ENCODE measurements at places on chromosomes 3 and 15.

DNA sequence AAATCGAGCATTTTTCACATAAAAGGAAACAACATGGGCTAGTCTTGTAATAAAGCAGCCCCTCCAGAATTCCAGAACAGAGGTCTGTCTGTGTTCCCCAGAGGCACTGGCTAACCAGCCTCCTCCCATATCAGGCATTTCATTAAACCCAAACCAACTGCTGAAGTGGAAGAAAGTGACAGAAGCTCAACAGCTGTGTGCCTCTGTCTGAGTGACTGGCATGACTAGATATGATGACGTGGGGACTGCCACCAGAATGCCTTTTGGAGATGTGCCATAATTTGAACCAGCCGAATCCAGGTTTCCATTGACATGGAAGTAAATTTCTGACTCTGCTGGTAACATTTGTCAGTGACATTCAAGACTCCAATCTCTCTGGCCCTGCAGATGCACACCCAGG is 8.7 kb downstream of the LIMD1 start:
- DNase-seq = no peak
- no peak overlapping the region for H3K27ac ChIP-seq
- peaks cover 12% of the 10 kb centered on the region for H3K4me1 ChIP-seq
- H3K36me3 ChIP-seq = no peaks in the 10 kb centered on the region
- H3K27me3 ChIP-seq = no peaks in the 10 kb centered on the region

- no peak overlapping the region for H3K27ac ChIP-seq
- no peaks in the 10 kb centered on the region for H3K36me3 ChIP-seq
- no peaks in the 10 kb centered on the region for H3K4me1 ChIP-seq
Observed at GRCh38 chr15:36506733-36507356, 72.6 kb upstream of the CDIN1 start.

DNA sequence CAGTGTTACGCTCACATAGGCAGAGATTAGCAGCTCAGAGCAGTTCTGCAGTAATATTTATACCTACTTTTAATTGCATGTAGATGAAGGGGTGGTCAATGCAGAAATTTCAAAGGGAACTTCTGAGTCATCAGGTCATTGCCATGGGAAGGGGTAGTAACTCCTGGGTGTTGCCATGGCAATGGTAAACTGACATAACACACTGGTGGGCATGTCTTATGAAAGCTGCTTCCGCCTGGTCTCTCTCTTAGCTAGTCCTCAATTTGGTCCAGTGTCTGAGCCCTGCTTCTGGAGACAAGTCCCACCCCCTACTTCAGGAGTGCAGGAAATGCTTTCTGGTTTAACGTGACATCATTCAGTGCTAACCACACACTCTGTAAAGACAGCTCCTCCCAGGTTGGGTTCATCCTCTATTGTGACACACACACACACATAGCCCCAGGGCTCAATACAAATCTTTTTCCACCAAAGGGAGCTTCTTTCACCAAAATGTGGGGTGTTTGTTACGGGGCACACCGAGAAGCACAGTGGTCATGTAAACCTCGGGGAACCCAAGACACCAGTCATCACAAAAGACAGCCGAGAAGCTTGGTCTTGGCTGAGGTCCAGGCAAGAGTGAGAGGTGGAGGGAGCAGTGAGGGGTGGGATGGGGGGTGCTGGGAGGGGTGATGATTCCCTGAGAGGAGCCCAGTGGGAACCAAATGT is 74.5 kb downstream of the TLE3 start:
- DNase-seq = peak; percentile 97
- no peaks in the 10 kb centered on the region for H3K27me3 ChIP-seq
- no peaks in the 10 kb centered on the region for H3K36me3 ChIP-seq

DNA sequence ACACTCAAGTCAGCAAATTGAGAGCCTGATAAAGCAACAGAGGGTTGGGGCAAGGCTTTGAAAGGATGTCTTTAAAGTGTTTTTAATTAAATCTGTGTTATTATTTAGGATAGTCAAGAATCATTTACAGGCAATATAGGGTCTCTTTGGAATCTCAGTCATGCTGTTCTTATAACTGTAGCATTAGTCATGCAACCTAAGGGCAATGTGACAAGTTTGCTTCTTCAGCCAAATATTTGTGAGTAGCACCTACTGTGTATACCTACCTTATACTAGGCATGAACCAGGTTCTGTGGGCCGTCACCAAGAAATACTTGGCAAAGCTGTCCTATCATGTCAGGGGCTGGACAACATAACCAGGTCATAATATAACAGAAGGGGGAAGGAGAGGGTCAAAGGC is 184.6 kb upstream of the TRIM42 start:
- H3K4me3 ChIP-seq = no peak overlapping the region
- no peaks in the 10 kb centered on the region for H3K36me3 ChIP-seq
- no peaks in the 10 kb centered on the region for H3K4me1 ChIP-seq
- no peak for DNase-seq

DNA sequence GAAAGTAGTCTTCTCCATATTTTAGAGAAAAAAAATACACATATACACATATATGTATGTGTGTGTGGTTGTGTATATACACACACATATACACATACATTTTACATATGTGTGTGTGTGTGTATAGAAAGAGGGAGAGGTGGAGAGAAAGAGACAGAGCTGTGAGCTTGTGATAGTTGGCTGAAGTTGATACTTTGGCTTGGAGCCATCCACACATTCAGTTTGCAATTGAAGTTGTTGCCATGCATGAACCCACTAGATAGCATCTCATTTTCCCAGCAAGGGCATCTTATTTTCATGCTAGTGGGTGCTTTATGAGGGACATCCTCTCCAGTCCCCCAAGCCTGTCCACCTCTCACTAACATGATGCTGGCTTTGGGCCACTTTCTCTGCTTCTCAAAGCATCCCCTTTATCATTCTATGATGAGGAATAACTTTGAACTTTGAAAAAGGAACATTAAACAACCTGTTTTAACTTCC is 228.6 kb downstream of the ZNF621 start:
- no peaks in the 10 kb centered on the region for H3K4me1 ChIP-seq
- H3K27ac ChIP-seq = no peak overlapping the region
- no peaks in the 10 kb centered on the region for H3K27me3 ChIP-seq
- no peak for DNase-seq
- H3K4me3 ChIP-seq = no peak overlapping the region

DNA sequence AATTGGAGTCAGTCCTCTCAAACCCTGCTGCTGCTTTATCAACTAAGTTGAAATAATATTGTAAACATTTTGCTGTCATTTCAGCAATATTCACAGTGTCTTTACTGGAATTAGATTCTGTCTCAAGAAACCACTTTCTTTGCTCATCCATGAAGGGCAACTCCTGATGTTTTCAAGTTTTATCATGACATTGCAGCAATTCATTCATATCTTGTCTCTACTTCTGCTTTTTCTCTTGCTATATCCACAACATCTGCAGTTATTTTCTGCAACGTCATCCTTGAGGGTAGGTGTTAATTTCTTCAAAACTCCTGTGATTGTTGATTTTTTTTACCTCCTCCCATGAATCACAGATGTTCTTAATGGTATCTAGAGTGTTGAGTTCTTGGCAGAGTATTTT is 181.6 kb downstream of the EPHA6 start:
- no peak overlapping the region for H3K27ac ChIP-seq
- H3K4me3 ChIP-seq = no peak overlapping the region
- H3K36me3 ChIP-seq = no peaks in the 10 kb centered on the region
- no peak for DNase-seq
- no peaks in the 10 kb centered on the region for H3K27me3 ChIP-seq

- no peaks in the 10 kb centered on the region for H3K27me3 ChIP-seq
- H3K4me3 ChIP-seq = no peak overlapping the region
- peaks cover 45% of the 10 kb centered on the region for H3K4me1 ChIP-seq
- H3K27ac ChIP-seq = no peak overlapping the region
- no peak for DNase-seq
Observed at GRCh38 chr3:139297588-139298311, 46.1 kb upstream of the MRPS22 start.

DNA sequence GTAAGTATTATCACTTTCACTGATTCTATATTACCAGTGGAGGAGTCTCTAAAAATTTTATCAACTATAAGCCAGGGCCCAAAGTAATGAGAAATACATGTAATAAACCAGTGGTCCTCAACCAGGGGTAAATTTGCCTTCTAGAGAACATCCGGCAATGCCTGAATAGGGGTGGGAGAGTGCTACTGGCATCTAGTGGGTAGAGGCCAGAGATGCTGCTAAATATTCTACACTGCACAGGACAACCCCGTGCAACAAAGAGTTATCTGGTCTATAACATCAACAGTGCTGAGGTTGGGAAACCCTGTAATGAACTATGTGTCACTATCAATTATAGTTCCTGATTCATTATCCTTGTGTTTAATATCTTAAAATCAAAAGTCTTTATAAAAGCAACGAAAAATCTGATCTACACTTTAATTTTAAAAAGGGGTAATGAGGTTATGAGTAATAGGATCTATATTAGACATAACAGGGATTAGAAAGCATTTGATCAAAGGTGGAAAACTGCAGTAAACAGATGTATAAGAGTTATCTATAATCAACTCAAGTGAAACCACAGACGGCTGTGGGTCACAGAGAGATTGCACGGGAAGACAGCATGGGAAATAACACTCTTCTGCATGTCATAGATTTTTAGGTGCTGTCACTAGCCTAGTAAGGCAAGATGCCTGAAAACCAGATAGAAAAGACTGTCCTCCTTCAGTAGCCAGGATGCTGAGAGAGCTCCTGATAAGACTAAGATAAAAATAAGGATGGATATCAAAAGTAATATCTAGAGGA is 2.0 kb downstream of the LYSMD2 start:
- H3K27ac ChIP-seq = no peak overlapping the region
- H3K4me1 ChIP-seq = peaks cover 11% of the 10 kb centered on the region
- DNase-seq = peak; percentile 3
- no peak overlapping the region for H3K4me3 ChIP-seq
- H3K27me3 ChIP-seq = no peaks in the 10 kb centered on the region
